HTR-8/SVneo (cell line): ENCODE measurements at places on chromosomes 6 and 20.

DNA sequence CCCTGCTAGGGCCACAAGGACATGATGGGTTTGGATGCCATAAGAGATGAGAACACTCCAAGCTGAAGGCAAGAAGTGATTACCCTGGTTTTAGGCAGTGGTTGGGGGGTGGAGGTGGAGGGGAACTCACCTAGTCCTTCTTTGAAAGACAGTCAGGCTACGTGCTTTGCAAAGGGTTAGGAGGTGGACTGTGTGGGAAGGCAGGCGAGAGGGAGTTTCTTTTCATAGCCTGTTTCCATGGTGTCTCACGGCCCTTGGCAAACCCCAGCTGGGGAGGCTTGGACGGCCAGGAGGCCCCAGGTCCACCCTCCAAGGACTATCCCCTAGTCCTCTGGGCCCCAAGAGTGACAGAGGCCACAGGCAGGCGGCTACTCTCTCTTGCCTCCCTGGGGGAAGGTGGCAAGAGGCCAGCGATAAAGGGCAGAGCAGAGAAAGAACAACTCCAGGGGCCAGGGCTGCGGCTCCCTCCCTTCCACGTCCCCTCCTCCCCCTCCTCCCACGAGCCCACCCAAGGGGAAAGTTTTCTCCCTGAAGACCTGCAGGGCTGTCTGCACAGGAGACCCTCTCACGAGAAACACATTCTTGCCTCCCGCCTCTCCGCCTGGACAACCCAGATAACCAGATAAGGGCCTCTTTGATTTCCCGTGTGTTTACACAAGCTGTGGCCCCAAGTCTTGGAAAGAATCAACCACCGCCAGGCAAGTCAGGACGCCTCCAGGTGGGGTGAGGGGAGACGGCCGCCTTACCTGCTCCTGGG is 74.4 kb downstream of the NOL4L start:
- no peak for DNase-seq

- no peak for DNase-seq
Observed at GRCh38 chr6:166939894-166940293, 16.5 kb downstream of the RNASET2 start.

DNA sequence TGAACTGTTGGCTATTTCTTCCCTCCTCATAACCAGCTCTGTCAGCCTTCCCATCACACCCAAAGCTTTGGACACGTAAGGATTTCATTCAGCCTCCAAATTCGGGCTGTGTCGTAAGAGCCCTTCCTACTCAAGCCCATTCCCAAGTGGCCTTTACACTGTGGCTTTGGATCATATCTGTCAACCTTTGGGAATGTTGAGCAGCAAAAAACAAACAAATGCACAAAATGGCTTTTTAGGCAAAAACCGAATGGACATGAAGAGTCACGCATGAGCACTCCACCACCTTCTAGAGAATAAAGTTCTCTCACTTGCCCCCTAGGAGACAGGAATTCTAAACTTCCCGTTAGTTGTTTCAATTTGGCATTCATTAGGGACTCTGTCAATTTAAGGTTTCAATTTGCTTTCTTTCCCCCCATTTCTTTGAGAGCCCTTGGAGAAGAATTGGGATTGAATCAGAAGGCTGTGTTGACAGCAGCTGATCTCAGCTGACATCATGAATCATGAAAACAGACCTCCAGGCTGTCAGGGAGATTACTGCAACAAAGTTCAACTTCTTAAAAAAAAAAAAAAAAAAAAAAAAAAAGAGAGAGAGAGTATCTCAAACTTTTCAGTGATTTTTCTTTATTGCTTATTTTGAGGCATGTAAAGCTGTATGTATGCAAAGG is 110.3 kb downstream of the BCAS1 start:
- DNase-seq: no peak

DNA sequence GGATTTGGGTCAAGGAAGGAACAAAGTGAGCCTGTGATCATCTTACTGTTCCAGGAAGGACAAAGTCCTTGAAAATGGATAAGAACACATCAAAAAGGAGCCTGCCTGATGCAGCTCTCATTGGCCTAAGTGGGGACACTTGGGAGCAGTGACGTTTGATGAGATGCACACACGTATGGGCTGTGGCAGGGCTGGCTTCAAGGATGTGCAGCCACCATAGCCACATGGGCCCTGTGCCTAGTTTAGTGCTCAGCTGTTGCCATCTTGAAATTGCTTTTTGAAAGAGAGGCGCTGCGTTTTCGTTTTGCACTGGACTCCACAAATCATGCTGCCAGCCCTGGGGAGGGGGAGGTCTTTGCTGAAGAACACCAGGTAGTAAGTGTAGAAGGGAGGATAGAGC is 6.6 kb upstream of the NPEPL1 start:
- no peak for DNase-seq

DNA sequence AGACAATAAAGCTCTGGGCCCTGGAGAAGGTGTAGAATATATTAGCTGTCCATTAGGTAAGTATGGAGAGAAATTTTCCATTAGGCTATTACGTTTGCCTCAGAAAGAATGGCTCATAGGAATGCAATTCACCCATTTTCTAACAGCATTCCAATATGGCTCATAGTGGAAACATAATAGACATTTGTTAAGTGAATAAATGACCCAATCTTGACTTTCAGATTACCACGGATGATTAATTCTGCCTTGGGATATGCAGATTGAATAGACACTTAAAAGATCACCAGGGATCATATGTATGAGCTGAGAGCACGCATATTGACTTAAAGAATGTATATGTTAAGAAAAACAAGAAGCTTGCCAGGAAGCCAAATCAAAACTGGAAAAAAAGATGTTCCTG is 209.1 kb upstream of the CDYL start:
- DNase-seq: peak; percentile 11

DNA sequence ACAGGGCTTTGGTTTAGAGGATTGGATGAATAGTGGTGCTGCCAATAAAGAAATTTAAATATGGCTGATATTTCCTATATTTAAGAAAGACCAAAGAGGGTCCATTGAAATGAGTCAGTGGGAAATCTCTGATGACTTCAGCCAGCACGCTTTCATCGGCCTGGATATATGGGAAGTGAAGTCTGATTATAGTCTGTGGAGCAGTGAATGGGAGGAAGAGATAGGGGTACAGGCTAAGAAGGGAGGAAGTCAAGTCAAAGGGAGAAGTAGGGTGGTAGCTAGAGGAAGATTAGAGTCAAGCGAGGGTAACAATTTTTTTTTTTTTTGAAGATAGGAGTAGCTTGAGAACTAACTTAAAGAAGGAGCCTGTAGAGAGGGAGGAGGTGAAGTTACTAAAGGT is 22.7 kb downstream of the SLC16A10 start:
- DNase-seq: no peak

GRCh38 chr6:113178349-113178748 is 678.8 kb upstream of the MARCKS start:
- DNase-seq: no peak

DNA sequence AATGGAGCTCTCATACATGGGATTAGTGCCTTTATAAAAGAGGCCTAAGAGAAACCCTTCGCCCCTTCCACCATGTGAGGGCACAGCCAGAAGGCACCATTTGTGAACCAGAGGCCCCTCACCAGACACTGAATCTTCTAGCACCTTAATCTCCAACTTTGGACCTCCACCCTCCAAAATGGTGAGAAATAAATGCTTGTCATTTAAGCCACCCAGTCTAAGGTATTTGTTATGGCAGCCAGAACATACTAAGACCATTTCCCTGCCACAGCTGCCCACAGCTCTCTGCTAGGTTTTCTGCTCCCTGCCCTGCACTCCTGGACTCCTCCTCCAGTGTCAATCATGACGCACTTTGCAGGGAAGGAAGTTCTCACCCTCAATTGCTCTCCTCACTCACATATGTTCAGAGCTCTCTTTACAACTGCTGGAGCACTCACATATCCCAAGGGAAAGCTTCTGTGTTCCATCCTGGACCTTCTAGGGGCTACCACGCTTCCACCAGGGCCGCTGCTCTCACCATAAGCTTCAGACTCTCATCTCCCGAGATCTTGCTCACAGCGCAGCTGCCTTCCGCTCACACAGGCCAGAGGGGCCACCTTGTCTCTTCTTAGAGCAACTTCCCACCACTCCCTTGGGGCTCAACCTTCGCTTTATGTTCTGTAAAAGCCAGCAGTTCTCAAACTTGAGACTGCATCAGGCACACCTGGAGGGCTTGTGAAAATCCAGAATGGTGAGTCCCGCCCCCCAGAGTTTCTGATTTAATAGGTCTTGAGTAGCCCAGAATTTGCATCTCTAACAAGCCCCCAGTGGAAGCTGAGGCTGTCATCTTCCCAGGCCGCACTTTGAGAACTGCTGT is 1.6 kb upstream of the LY86 start:
- no peak for DNase-seq

DNA sequence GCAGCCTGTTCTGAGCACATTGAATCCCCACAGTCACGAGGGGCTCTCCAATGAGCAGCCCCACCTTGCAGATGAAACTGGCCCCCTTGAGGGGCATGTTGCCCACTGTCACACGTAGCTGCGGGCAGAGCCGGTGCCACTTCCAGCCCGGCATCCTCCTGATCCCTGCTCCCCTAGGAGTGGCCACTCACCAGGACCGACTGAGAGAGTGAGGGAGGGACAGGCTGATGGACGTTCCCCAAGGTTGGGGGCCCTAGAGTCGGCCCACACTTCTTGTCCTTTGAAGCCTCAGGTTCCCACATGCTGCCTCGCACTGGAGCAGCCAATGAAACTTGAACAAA is 10.5 kb downstream of the ENTPD6 start:
- DNase-seq: no peak

- peak; percentile 78 for DNase-seq
Observed at GRCh38 chr6:20403070-20403765, 1.5 kb downstream of the E2F3 start.

DNA sequence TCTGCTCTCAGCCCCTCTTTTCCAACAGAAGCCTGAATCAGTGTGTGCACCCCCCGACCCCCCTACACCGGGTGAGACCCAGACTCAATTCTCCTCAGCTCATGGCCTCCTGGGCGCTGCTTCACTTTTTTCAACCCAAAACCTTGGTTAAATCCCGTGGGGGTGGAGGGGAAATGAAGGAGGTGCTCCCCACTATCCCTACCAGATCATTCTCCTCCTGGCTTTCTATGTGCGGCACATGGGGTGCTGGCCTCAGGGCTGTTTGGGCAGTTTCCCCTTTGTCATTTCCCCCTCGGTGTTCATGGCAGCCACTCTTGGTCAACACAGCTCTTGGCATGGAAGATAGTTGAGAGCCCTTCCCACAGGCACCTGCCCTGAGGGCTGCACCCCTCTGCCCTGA is 4.6 kb downstream of the CST4 start:
- DNase-seq: no peak

DNA sequence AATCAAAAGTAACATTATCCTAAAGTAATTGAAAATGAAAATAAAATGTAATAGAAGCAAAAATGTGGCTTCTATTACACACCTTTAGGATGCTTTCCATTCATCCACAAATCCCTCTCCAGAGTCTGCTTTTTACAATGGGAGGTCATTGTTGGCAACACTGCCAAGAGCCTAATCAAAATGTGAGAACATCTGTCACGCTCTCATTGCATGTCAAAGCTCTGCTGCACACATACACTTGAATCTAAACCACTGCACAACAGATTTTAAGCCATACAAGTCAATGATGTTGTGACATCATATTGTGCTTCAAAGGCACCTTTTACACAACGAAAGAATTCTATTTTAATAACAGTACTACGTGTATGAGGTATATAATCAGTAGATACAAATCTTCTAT is 82.1 kb downstream of the PREP start:
- DNase-seq: no peak

GRCh38 chr6:61538801-61539200 is 747.2 kb downstream of the KHDRBS2 start:
- no peak for DNase-seq

- DNase-seq: no peak
Observed at GRCh38 chr6:134145786-134146185, 93.4 kb upstream of the SLC2A12 start.

DNA sequence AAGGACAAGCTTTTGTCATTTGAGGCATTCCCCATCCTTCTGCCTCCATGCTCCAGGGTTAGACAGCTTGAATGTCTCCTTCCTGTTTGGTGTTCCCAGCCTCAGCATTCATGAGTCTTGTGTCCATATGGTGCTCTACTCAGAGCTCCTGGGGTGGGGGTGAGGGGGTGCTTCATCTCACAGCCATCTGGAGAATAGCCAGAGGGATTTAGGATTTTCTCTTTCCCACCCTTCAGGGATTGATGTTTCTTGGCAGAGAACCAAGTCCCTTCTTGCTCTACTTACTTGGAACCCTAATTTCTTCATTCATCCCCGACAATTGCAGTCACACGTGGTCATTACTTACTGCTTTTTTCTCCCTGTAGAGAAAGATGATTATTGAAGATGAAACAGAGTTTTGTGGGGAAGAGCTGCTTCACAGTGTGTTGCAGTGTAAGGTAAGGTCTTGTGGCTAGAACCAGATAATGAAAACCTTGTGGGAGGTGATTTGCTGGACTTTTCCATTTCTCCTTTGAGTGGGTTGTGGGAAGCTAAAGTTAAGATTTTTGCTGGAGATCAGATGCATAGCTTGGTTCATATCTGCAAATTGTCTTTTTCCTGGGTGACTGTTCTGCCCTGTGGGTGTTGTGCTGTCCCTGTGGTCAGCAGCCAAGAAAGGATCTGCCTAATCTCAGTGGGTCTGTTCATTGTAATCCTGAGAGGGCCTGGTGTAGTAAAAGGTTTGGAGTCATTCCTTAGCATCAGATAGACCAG is 18.6 kb downstream of the CMTR1 start:
- no peak for DNase-seq

DNA sequence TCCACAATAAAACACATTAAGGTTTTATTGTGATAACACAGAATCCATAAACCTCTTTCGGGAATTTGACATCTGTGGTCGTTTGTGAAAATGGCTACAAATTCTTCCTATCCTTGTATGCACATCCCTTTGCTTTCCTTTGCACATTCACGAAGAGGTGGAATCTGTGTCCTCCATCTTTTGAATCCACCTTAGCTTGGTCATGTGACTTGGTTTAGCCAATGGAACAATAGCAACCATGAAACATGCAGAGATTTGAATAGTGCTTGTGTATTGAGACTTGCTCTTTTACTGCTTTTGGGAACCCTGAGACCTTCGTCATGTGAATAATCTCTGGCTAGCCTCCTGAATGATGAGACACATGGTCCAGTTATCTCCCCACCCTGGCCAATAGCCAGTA is 49.7 kb upstream of the NOP56 start:
- DNase-seq: no peak

GRCh38 chr6:138500045-138500665 is 861 bp upstream of the NHSL1 start:
- DNase-seq: no peak

- DNase-seq: no peak
Observed at GRCh38 chr6:110548110-110548847, 71.9 kb upstream of the SLC22A16 start.

DNA sequence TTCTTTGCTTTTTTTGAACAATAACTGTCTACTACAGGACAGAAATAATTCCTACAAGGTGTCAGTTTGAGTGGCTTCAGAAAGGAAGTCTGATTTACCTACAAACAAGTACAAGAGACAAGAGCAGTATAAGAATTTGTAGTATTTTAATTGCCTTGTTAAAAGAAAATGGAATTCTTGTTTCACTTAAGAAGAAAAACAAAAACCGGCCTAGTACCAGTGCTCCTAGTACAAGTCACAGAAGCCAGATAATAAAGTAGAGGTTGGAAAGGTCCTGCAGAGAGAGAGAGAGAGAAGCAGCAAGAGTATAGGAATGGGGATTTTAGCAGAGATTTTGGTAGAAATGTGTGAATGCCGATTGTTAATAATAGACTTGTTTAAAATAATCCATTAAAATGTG is 6.4 kb downstream of the TAB2 start:
- no peak for DNase-seq
